ENCODE measurements at places on chromosomes 16 and 17.

DNA sequence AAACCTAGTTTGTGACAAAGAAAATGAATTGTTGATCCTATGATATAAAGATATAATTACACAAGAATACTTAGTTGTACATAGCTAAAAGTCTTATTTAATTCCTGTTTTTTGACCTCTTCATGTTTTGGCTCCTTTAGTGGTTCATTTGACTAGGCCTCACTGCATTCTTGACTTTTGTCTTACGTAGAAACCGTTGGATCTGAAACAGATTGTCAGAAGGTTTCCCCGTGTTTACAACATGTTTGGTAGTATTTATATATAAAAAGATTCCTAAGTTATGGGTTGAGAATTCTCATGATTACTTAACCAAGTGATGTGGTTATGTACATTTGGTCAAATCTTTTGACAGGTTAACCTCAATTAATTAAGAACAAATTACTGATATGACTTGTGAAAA, 162.8 kb downstream of the BCAS3 start:
- no peak for DNase-seq

DNA sequence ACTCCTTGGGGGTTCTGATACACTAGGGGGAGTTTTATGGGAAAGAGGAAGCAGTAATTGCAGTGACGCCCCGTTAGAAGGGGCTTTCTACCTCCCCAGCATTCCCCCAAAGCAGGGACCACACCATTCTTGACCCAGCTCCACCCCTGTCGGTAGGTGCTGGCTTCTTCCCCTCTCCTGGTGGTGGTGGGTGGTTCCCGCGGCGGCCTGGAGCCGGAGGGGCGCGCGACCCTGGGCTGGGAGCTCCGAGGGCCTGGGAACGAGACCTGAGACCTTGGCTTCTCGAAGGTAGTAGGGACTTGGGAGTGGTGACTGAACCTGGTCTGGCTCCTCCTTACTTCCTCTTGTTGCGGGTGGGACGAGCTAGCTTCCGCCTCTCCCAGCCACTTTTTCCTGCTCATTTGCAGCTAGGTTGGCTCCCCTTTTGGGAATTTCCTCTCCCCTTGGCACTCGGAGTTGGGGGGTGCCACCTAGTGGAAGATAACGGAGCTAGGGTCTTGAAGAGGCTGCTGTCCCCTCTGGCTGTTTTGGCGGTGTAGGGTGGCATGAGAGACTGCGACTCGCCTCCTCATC, 438 bp downstream of the GRN start:
- DNase-seq, result no peak

GRCh38 chr17:46720408-46720807, 98.1 kb downstream of the WNT3 start:
- DNase-seq, result no peak

GRCh38 chr17:50316016-50316587, 29.8 kb upstream of the XYLT2 start:
- DNase-seq, result no peak

- peak; percentile 63 for DNase-seq
These were observed 9.9 kb downstream of the TBX2 start for GRCh38 chr17:61409301-61410112.

- DNase-seq, result no peak
These were observed 48.0 kb downstream of the USP22 start for GRCh38 chr17:20994779-20995149.

DNA sequence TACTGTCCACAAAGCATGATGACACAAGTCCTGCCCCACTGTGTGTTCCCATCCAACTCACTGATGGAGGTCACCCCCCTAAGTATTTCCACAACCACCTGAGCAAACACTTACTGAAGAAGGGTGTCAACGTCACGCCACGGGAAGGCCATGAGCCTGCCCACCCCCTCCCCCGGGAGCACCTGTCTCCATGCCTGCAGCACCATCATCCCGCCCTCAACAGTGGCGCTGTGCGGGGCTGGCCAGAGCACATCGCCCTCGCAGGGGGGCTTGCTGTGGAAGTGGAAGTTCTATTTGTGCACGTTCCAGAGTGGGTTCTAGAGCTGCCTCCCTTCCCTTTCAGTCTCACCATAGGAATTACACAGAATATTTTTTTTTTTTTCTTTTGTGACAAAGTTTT, 4.3 kb upstream of the MBTPS1 start:
- no peak for DNase-seq

DNA sequence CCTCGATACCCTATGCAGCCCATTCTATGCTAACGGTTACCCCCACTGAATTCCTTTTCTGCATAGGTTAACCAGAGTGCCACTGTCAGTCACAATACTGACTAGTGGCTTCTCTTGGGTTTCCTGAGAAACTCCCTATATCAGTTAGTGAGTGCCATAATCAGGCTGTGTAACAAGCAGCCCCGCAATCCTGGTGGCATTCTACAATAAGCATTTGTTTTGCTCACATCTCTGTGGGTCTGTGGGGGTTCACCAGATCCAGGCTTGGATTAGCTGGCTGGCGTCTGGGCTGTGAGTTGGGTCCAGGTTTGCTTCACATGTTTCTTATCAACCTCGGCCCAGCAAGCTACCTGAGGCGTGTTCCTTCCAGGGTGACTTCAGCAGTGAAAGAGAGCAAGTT, 42.4 kb downstream of the TMEM235 start:
- DNase-seq, result no peak

- no peak for DNase-seq
These were observed 58.2 kb downstream of the MFSD11 start for GRCh38 chr17:76796081-76796480.

DNA sequence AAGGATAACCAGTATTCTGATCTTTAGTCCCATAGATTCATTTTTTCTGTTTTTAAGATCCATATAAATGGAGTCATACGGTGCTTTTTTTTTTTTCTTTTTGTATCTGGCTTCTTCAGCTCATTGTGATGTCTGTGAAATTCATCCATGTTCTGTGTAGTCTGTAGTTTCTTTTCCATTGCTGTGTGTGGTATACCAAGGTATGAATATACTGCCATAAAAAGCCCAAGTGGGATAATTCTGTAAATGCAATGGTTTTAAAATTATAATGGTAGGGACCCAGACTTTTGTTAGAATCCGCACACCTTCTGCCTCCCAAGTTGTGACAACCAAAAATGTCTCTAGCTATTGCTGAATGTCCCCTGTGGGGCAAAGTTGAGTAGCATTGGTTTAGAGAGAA, 7.6 kb downstream of the NUP93 start:
- DNase-seq, result no peak

- DNase-seq, result no peak
These were observed 42.2 kb upstream of the HAPSTR1 start for GRCh38 chr16:9049241-9049640.

DNA sequence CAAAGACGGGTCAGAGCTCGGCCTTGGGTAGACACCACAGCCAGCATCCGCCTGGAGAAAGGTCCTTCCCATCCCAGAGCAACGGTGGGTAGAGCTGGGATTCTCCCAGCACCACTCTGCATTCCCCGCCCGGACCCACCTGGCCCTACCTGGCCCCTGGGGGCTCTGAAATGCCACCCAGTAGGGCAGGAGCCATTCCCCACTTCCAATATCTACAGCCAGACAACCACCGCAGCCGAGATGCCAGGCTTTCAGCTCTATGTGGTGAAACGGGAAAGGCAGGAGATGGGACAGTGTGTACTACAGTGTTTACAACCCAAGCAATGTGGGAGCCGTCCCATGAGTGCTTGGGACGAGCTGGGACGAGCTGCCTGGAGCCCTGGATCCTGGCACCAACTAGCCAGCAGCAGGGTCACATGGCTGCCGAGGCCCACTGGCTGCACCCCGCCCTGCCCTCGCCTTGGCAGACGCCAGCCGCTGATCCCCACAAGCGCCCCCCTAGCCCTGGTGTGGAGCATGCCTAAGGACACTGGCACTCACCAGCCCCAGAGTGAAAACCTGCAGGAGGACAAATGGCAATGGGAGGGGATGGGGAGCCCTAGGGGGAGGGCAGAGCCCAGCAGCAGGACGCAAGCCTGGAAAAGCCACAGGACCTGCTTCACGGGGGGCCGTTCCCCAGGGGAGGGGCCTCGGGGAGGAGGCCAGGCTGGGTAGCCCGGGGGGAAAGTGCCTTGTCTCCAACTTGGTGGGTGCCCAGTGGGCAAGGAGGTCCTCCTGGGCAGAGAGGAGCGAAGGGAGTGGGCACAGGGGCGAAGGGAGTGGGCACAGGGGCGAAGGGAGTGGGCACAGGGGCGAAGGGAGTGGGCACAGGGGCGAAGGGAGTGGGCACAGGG, 13.5 kb downstream of the TMC6 start:
- no peak for DNase-seq

- no peak for DNase-seq
These were observed 34.4 kb upstream of the SLC5A10 start for GRCh38 chr17:18917506-18918032.

DNA sequence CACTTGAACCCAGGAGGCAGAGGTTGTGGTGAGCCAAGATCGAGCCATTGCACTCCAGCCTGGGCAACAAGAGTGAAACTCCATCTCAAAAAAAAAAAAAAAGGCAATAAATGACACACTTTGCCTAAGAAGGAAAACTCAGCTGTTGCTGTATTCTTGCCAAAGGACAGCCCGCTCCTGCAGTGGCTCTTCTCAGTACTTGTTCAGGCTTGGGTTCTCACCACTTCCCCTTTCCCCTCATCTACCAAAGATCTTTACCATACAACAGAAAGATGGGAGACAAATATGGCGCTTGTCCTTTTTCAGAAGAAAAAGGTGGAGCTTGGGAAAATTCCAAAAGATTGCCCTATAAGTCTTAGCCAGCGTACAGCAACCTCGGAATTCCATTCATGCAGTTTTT, 58.5 kb downstream of the MYH13 start:
- DNase-seq, result no peak

DNA sequence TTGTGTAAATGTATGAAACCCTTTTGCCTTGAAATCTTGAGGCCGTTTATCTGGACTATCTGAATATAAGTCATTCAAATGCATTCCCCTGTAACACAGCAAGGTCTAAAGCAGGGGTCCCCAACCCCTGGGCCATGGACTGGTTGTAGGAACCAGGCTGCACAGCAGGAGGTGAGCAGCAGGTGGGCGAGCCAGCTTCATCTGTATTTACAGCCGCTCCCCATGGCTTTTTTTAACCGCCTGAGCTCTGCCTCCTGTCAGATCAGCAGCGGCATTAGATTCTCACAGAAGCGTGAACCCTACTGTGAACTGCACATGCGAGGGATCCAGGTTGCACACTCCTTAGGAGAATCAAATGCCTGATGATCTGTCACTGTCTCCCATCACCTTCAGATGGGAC, 24.1 kb downstream of the DNAH3 start:
- no peak for DNase-seq

DNA sequence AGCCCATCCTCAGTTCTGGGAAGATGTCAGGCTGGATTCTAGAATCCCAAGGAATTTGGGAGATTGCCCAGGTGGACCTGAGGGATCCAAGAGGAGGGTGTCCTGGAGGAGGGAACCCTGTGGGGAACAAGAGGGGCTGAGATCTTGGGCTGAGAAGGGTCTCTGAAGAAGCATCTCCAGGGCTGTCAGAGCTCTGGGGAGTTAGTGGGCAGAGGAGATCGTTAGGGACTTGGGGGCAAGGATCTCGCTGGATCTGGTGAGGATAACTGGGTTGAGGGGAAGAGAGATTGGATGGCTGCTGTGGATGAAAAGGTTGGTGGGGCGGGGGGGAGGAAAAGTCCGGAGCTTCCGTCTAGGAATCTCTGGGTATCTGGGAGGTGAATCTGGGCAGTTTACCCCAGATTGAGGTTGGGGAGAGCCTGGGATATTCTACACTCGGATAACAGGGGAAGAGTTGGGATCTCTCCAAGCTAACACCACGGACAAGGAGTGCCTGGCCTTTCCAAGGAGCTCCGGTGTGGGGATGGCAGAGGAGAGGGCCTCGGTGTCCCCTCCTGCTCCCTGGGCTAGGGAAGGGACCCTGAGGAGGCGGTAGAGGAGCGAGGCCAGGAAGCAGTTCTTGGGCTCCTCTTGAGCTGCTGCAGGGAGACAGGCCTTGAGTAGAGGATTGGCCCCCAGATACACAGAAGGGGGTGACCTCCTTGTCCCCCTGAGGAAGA, 1.7 kb downstream of the FBXL19 start:
- DNase-seq, result no peak

GRCh38 chr17:40177275-40177874, at the start of gene RAPGEFL1:
RAPGEFL1 (plus strand) TSS chr17:40177470; CDS start chr17:40177862, 392 bp downstream.
- peak; percentile 88 for DNase-seq

DNA sequence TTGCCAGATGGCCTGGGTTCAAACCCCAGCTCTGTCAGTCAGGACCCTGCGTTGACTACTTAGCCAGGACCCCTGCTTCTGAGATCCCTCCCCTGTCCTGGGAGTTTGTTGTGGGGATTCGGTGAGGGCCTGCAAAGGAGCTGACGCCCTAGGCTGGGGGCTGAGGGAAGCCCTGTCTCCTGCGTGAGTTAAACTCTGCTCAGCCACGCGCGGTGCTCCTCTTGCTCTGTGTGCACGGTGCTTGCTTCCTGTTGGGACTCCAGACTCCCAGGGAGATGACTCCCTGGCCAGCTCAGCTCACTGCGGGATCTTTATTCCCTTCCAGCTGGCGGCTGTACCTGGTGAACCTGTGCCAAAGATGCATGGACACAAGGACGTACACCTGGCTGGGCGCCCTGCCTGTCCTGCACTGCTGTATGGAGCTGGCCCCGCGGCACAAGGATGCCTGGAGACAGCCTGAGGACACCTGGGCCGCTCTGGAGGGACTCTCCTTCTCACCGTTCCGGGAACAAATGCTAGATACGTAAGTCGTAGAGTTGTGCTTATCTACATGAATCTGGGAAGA, 37.4 kb downstream of the RNF213 start:
- peak; percentile 37 for DNase-seq

DNA sequence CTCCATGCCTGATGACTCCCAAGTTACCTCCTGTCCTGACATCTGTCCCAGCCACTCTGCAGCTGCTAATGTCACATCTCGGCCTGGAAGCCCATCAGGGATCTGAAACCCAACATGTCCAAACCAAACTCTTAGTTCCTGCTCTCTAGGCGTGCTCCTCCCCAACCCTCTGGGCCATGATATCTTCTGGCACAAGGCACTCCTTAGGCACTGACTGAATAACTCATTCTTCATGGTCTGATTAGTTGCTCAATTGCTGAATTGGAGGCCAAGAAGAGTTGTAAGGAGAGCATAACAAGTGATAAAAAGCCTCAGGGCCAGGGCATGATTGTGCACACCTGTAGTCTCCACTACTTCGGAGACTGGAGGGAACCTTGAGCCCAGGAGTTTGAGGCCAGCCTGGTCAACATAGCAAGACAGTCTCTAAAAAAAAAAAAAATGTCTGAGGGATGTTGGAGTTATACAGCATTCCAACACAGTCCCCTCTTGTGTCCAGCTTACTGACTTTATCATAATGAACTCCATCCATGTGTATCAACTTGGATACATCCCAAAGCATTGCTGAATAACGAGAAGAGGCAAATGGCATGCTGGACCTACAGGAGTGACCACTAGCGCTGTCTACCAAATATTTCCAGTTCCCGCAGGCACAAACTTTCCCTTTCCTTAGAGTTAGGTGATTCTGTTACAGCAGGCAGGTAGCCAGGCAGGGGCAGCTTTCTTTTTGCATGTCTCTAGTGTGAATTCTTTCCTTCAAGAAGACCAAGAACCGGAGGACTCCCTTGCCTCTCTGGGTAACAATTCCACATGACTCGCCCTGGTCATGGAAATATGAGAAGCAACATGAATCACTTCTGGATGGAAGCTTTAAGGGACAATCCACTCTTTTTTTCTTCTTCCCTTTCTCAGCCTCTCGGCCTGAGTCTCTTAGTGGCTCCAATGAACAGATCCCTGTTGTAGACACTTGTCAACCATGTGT, 18.1 kb upstream of the SHCBP1 start:
- no peak for DNase-seq
